ENCODE measurements at places on chromosomes 6 and 20. TPM values are rescaled to one million over a fixed set of nuclear protein-coding genes. Genes with fewer than 3 reads are reported as not detected.

Gene MCHR2
- polyA plus RNA-seq = not detected

Gene MEI4
- polyA plus RNA-seq = not detected

DNA sequence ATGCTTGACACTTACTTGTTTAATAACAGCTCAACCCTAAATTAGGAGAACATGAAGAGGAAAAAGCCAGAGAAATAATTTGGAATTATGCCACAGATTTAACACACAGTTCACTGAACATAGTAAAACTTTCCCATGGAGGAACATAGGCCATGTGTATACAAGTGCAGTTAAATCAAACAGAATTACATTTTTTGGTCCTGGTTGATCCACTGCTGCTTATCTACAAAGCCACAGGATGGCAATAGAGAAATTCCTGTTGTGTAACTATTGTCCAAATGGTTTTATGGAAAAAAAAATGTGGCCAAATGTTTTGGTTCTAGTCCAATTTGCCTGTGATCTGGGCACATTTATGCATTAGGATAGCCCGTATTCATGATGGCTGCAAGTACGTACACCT lies 136.8 kb downstream of the ALDH8A1 start:
- no peaks in the 10 kb centered on the region for H3K4me1 ChIP-seq
- no peaks in the 10 kb centered on the region for H3K27me3 ChIP-seq
- no peaks in the 10 kb centered on the region for H3K36me3 ChIP-seq
- no peak overlapping the region for H3K4me3 ChIP-seq
- H3K27ac ChIP-seq = no peak overlapping the region

DNA sequence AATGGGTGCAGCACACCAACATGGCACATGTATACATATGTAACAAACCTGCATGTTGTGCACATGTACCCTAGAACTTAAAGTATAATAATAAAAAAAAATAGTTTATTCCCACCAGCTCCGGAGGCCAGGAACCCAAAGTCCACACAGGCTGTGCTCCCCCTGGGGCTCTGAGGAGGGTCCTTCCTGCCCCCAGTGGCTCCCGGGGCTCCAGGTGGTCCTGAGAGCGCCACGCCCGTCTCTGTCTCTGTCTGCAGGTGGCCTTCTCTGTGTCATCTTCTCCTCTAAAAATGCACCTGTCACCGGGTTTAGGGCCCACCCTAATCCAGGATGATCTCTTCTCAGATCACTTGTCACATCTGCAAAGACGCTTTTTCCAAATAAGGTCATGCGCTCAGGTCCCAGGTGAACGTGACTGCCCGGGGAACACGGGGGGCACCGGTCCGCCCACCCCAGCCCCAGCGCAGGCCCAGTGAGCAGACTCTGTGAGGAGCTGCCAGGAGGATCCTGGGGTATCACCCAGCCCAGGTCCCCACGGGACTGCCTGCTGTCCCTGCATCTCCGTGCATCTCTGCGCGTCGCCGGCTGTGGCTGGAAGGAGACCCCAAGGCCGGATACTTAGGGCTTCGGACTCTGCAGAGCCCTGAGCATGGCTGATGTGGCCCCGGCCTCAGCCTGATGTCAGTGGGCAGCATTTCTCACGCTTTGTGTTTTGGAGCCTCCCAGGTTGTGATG lies 11.8 kb downstream of the SLCO4A1 start:
- no peak overlapping the region for H3K4me3 ChIP-seq
- peaks cover 20% of the 10 kb centered on the region for H3K4me1 ChIP-seq
- no peak for DNase-seq
- H3K27me3 ChIP-seq = no peaks in the 10 kb centered on the region

GRCh38 chr20:46544576-46544975 lies 5.9 kb downstream of the OCSTAMP start:
- H3K4me3 ChIP-seq = no peak overlapping the region
- DNase-seq = no peak
- no peaks in the 10 kb centered on the region for H3K4me1 ChIP-seq
- H3K36me3 ChIP-seq = no peaks in the 10 kb centered on the region

GRCh38 chr6:39850736-39851297 lies 58.6 kb downstream of the DAAM2 start:
- H3K27me3 ChIP-seq = no peaks in the 10 kb centered on the region
- H3K36me3 ChIP-seq = no peaks in the 10 kb centered on the region
- no peak for DNase-seq
- no peak overlapping the region for H3K27ac ChIP-seq
- H3K4me1 ChIP-seq = no peaks in the 10 kb centered on the region
- H3K4me3 ChIP-seq = no peak overlapping the region
